ENCODE measurements at places on chromosomes 7 and 10. TPM values are rescaled to one million over a fixed set of nuclear protein-coding genes. Genes with fewer than 3 reads are reported as not detected.

DNA sequence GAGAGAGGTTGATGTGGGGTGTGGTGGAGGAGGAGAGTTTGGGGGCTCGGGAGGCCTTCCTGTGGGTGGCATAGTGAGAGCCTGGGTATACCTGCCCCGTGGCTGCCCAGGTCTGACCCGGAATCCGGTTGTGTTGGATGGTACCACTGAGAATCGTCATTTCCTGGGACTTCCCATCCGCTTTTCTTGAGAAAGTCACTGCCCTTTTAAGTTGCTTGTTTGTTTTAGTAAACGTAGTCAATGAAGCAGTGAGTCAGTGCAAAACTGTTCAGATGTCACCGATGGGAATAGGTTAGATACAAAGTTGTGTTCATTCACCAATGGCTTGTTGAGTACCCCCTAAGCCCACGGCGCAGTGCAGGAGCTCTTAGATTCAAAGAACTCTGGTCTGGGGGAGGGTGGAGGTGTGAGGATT, 285.8 kb downstream of the CAMK1D start:
- no peak for DNase-seq

The PRF1 gene
- total RNA-seq: 0.70 TPM

DNA sequence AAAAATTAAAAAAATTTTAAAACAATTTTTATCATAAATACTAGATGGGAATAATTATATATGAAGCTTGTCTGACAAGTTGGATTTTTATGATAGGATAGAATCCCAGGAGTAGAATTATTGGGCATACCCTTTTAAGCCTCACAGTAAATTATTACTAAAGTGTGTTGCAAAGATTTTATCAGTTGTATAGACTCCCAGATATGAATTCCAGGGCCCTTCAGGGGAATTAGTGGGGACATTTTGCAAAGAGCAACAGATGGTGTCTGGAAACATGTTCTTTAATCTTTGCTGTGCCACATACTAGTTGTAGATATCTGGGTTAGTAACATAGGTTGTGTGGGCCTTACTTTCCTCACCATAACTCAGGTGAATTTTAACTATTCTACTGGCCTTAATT, 28.7 kb downstream of the ZEB1 start:
- DNase-seq: no peak

The SLIT1 gene
- 0.40 TPM for total RNA-seq

The POM121 gene
- 23.4 TPM for total RNA-seq

- DNase-seq: no peak
Observed at GRCh38 chr10:78997635-78998618, 70.8 kb upstream of the ZMIZ1 start.

- no peak for DNase-seq
Observed at GRCh38 chr10:103491729-103492364, 1.7 kb upstream of the NEURL1 start.

The RPEL1 gene
- total RNA-seq: not detected
